MG63 (cell line): ENCODE measurements at places on chromosomes 12 and 14.

DNA sequence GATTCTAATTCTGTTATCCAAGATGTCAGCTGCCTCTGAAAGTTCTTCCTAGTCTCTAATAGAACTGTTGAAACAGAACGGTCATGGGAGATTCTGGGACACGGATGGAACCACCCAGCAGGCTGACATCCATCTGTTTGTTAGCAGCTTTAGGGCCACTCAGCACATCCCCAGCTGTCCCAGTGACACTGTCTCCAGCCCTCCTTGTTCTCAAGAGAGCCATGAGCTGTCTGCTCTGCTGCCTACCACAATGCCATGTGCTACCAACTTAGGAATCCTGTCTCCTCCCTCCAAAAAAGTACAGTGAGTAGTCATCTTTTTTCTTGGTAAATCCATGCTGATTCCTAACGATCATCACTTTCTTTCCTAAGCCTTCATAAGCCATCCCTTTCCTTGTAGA is 130.5 kb downstream of the ZFP36L1 start:
- DNase-seq: no peak

DNA sequence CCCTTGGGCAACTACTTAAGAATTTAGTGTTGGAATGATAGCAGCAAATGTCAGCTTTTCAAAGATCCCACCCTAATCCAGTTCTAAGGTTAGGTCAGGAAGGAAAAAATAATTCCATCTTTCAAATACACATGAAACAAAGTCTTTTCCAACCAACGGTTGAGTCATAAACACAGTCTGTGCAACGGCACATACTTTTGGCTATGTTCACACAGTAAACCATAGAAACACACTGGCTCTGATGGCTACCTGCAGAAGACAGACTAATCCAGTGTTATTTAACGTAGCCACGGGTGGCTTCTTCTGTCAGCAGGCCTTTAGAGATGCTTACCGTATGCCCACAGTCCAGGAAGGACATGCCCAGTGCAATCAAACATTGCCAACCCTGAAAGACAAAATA is 35.7 kb downstream of the HIGD1C start:
- DNase-seq: no peak

DNA sequence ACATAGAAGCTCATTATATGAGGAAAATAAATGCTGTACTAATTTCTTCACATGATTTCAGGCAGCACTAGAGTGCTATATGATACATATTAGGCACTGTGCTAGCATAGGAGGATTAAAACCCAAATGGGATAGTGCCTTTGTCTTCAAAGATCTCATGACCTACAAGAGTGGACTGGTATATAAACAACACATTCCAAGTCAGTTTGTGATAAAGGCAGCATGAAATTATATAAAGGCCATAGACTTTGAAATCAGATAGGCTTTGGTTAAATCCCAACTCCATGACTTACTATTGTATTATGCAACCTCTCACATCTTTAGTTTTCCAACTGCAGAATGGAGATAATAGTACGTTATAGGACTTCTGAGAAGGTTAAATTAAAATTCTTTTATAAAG is 179.7 kb downstream of the RAD51B start:
- no peak for DNase-seq

DNA sequence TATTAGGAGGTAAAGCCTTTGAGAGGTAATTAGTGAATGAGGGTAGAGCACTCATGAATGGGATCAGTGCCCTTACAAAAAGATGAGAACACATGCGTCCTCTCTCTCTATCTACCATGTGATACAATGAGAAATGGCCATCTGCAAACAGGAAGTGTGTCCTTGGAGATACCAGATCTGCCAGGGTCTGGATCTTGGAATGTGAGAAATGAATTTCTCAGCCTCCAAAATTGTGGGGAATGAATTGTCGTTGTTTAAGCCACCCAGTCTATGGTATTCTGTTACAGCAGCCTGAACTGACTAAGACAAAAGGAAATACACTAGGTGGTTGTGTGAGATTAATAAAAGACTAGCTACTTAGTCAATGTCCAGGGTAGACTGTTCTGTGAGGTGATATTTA is 366.6 kb downstream of the NELL2 start:
- DNase-seq: no peak

DNA sequence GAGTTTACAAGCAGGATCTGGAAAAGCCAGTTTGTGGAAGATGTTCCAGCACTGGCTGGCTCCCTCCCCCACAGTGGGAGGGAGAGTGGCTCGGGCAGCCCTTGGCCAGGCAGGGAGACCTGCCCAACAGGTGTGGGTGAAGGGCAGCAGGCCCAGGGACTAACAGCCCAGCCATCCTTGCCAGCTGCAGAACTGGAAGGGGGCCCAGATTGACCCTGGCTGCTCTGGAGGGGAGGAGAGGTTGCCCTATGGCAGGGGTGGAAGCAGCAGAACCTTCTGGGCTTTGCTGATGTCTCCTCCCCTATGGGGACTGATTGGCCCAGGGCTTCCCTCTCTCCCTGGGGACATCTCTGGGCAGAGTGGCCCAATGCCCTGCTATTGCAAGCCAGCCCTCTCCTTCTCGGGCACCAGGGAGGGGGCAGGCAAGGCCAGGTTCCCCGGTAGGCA is 20.5 kb downstream of the IRF2BPL start:
- no peak for DNase-seq

- DNase-seq: no peak
Measured at GRCh38 chr14:38723959-38724358, 379.1 kb downstream of the SEC23A start.

GRCh38 chr14:73283608-73284379 is 46.5 kb downstream of the PAPLN start:
- DNase-seq: no peak

- no peak for DNase-seq
Measured at GRCh38 chr12:53709671-53710070, 17.6 kb downstream of the CALCOCO1 start.

DNA sequence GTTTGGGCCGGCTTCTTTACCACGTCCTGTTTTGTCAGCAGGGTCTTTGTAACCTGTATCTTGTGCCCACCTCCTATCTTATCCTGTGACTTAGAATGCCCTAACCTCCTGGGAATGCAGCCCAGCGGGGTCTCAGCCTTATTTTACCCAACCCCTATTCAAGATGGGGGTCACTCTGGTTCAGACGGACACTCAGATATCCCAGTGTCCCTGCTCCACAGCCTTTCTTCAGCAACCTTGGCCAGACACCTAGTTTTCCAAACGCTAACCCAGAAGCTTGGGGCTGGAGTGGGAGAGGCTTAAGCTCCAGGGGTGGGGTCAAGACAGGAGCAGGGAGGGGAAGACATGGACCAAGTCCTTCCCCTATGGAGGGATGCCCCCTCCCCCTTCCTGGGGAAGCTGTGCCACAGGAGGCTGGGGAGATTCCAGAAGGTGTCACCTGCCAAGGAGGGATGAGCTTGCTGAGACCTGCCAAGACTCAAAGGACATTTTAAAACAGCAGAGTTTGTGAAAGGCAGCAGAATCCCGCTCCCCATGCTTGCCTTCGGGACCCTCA is 62.2 kb downstream of the RIN3 start:
- no peak for DNase-seq

- no peak for DNase-seq
Measured at GRCh38 chr12:51865757-51866270, 17.3 kb upstream of the FIGNL2 start.

GRCh38 chr12:127381681-127382080 is 885.3 kb upstream of the TMEM132C start:
- DNase-seq: no peak

DNA sequence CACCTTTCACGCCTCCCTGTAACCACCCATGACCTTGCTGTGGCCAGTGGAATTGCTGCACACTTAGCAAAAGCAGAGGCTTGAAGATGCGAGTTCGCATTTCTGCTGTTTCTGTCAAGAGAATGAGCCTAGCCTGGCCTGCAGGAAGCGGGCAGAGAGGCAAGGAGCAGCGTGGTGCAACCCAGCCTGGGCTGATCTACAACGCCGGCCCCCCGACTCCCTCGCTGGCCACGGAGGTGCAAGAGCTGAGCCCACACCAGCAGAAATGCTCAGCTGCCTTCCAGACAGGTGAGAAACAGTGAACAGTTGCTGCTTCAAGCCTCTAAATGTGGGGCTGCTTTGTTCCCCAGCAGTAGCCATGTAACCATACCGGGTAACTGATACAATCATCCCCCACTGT is 116.4 kb downstream of the NCOR2 start:
- DNase-seq: no peak

DNA sequence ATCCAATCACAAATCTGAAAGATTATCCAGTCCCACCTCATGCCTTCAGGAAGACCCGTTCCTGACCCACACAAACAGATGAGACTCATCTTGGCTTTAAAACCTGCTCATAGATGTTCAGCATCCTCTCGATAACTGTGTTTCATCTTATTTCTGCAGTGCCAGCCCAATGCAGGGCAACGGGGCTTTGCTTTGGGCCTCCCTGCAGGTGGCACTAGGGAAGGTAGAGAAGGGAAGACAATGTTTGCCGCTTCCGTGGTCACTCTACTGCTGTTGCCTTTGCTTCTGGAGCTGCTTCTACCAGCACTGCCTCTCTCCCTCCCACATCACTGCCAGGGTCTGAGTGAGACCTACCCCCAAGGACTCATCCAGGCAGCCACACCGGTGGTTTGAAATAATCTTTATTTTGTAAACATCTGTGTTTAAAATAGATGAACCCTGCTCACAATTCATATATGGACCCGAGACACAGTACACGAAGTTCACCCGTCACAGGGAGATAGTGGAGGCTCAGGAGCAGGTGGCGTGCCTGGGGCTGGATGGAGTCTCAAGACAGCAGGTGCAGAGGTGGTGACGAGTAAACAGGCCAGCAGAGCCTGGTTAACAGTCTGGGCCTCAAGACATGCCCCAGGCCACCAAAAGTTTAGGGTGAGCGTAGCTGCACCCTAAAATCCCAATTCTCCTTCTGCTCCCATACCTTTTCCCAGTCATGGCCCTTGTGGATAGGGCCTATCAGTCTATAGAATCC is 3.1 kb upstream of the GPX2 start:
- no peak for DNase-seq

DNA sequence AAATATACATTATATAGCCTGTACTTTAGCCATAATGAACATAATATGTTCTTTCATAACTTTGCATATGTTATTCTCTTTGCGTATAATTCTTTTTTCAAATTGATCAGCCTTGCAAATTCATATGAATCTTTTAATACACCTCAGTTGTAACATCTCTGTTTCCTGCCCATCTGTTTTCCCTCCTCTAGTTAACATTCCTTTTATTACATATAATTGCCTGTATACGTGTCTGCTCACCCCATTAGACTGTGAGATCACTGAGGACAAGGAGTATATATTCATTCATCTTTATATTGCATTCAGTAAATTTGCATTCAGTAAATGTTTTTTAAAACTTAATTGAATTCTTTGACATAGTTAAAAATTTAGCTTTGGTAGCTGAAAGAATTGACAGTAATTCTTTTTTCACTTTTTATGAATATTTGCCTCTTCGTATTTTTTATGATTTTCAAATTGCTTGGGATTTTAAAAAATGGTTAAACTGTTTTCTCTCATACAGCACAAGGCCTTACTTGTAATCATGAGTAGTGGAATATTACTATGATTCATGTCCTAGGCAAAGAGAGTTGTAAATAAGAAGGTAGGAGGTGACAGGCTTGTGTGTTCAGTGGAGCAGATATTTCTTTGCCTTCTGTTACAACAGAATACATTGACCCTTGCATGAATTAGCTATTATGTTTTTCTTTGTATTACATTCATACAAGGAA is 32.8 kb upstream of the KLHL42 start:
- no peak for DNase-seq

GRCh38 chr12:43336962-43337555 is 214.9 kb downstream of the ADAMTS20 start:
- DNase-seq: no peak

DNA sequence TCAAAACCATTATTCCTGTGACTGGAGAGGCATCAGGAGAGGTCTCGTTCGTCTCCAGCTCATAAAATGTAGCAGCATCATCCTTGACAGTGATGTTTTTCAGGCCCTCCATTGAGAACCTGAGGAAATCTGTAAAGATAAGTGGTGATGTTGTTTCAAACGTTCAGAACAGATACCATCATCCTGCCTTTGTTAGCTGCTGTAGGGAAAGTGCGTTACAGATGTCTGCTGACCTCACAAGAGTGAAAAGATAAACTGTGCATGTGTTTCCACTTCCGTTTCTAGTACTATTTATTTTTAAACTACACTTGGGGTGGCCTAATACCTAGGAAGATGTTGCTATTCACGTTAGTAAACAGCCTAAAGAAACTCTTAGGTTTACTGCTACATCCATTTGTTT is 28.4 kb downstream of the BCL2L14 start:
- DNase-seq: no peak

DNA sequence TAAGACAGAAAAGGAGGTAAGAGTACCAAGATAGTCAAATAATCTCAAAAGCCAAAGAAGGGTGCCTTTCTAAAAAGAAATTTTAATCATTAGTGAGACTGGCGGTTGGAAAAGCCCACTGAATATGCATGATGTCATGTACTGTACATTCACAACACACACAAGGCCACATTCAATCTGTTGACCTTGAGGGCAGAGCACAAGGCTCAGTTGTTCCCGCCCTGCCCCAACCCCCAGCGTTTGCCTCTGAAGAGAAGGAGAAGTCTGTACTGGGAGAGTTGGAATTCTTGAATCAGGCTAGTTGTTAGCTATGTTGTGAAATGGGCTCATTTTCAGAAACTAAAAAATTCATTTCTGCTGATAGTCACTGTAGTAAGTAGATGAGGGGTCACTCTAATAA is 50.2 kb upstream of the NID2 start:
- no peak for DNase-seq

DNA sequence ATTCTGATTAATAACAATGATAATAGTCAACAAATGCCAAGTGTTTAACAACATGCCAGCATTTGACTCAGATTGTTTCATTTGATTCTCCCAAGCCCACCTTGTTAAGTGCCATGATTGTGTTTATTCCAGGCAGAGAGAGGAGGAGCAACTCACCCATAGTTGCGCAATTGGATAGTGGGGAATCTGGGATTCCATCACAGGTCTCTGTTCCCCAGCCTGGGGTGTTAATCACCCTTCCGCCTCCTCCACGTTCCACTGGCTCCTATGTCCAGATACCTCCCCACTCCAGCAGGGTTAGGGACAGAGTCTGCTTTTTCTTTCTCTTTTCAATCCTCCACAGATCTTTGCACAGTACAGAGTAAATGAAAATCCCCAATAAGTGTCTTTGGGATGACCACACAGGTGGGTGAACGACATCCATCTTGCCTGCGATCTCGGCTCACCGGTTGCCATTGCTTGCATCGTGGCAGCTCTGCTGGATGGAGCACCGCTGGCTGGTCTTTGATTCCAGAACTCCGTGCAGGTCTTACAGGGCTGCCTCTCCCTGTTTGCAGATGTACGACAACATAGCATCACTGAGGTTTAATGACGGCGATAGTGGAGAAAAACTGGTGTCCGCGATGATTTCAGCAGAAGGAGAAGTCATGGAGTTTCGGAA is 78.8 kb downstream of the DNAH10 start:
- DNase-seq: no peak

- DNase-seq: no peak
Measured at GRCh38 chr12:108907839-108908351, 28.0 kb downstream of the DAO start.
